Stimulated activated CD4-positive, alpha-beta T cell treated with anti-CD3 and anti-CD28 coated beads, Interleukin-1b, Interleukin-23, amount 100 ng/mL, for 4 hours (primary cell): ENCODE measurements at places on chromosomes 1 and 21.

GRCh38 chr21:40636026-40636425 lies 210.9 kb downstream of the DSCAM start:
- no peak for DNase-seq

DNA sequence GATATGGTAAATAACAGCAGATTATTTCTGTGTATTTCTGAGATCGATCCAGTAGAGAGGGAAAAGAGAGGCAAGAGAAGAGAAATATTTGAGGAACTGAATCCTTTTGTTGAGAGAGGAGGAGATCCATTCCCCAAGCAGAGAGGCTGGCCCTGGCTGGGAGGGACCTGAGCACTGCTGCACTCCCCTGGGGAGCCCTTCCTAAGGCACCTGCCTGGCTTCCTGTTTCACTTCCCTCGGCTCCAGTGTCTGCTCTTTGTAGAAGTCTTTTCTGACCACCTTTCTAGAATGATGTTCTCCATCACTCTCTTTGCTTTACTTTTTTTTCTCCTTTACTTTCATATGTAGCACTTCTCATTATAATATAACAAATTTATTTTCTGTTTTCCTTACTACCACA lies 42.3 kb upstream of the SLC6A9 start:
- no peak for DNase-seq

- no peak for DNase-seq
Measured at GRCh38 chr1:212816567-212817278, 25.0 kb downstream of the TATDN3 start.

DNA sequence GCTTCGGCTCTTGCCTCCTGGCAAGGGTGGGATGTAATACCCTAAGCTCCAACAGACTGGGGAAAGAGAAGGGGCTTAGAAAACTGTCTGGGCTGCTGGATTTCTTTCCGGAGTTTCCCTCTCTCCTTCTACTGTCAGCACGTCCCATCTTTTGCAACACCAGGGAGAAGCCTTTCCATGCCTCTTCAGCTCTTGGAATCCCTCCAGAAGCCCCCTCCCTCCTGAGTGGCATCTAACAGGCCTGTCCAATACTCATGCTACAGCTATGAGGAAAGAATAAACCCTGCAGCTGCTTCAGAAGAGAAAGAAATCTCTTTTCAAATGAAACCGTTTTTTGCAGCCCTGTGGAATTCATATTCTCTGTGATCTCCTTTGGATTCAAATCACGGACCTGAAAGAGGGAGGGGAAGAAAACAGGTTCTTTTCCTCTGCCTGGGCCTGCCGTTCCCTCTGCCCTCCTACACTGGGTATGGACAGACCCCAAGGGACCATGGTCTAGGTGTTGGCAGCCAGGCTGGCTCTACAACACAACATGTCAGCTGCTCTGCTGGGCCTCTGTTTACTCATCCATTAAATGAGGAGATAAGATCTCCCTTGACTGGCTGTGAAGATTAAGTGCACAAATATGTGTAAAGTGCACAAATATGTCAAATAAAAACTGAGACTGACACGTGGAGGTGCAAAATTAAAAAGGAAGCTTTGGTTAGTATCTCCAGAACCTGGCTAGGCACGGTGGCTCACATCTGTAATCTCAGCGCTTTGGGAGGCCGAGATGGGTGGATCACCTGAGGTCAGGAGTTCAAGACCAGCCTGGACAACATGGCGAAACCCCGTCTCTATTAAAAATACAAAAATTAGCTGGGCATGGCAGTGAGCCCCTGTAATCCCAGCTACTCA lies 6.0 kb upstream of the CAPN2 start:
- no peak for DNase-seq
